ENCODE measurements at places on chromosomes 7 and 10.
A peak's percentile ranks its signal among the peaks of the same experiment; 100 is the strongest.

- no peak for DNase-seq
- no peak overlapping the region for H3K27ac ChIP-seq
- no peaks in the 10 kb centered on the region for H3K27me3 ChIP-seq
- H3K4me1 ChIP-seq = no peaks in the 10 kb centered on the region
Observed at GRCh38 chr7:102082693-102083368, 203.8 kb upstream of the SH2B2 start.

DNA sequence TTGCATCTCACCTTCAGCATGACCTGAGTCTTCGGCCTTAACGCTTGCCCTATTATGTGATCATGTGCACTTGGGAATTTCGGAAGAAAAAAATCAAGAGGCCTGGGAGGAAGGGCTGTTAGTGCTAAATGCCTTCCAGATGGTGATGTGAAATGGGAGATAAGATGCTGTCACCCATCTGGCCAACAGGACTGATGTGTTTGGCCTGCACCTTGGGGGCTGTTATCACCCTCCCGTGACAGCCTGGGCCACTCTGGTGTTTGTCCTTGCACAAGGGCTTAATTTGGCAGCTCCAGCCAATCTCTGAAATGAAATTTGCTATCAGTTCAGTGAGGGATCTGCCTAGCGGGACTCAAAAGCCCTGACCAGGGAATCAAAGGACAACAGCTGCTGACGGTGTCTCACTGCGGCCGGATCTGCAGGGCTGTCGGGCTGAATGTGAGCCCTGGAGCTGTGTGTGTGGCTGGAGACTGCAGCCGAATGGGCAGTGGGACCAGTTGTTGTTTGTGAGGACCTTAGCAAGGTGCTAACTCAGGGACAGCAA, 131.4 kb upstream of the BTBD16 start:
- no peak overlapping the region for H3K4me3 ChIP-seq
- no peaks in the 10 kb centered on the region for H3K27me3 ChIP-seq
- H3K4me1 ChIP-seq = peaks cover 23% of the 10 kb centered on the region
- H3K36me3 ChIP-seq = no peaks in the 10 kb centered on the region

GRCh38 chr7:88104732-88105131, 115.1 kb downstream of the SRI start:
- H3K27me3 ChIP-seq = no peaks in the 10 kb centered on the region
- H3K27ac ChIP-seq = no peak overlapping the region
- H3K4me3 ChIP-seq = no peak overlapping the region
- DNase-seq = no peak
- H3K4me1 ChIP-seq = no peaks in the 10 kb centered on the region

- H3K36me3 ChIP-seq = no peaks in the 10 kb centered on the region
- no peak for DNase-seq
- H3K4me3 ChIP-seq = no peak overlapping the region
- H3K27me3 ChIP-seq = no peaks in the 10 kb centered on the region
- H3K4me1 ChIP-seq = peaks cover 3% of the 10 kb centered on the region
Observed at GRCh38 chr10:61937631-61938351, 36.3 kb downstream of the ARID5B start.

- no peaks in the 10 kb centered on the region for H3K27me3 ChIP-seq
- H3K27ac ChIP-seq = no peak overlapping the region
- H3K4me3 ChIP-seq = no peak overlapping the region
- H3K4me1 ChIP-seq = no peaks in the 10 kb centered on the region
- no peak for DNase-seq
Observed at GRCh38 chr10:19451937-19452336, 364.3 kb upstream of the PLXDC2 start.

DNA sequence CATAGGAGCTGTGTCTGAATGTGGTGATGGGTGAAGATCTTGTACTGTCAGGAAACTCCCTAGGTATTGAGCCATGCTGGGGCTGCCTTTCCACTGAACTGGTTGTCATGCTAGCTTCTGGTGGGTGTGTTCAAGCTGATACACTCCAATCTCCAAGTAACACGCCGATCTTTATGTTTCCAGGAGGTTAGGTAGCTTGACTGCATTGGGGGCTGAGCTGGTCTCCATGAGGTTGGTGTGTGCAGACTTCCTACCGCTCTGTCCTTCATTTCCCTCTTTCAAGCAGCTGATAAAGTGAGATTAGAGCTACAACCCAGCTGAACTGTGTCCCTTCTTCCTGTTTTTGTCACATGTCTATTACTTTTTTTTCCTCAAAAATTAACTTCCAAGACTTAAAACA, 265.5 kb downstream of the ANKRD30A start:
- H3K36me3 ChIP-seq = no peaks in the 10 kb centered on the region
- no peaks in the 10 kb centered on the region for H3K4me1 ChIP-seq
- no peak for DNase-seq
- H3K27ac ChIP-seq = no peak overlapping the region
- H3K4me3 ChIP-seq = no peak overlapping the region
- H3K27me3 ChIP-seq = no peaks in the 10 kb centered on the region

DNA sequence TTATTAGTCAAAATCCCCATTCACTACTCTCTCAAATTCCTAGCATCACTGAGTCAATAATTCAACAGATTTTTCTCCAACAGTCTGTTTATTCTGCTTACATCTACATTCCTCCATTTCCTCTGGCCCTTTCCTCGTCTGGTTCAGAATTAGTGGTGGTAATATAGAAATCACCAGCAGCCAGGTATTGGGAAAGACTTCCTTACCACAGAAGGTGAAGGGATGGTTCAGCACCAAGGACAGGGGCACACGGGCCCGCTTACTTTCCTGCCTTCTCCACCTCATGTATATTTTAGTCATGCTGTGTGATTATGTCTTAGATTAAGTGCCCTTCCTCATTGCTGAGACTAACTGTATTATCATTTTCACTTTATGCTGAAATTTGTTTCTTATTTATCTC, 70.4 kb upstream of the APBB1IP start:
- no peak for DNase-seq
- no peak overlapping the region for H3K4me3 ChIP-seq
- H3K27me3 ChIP-seq = no peaks in the 10 kb centered on the region
- H3K4me1 ChIP-seq = no peaks in the 10 kb centered on the region

- no peaks in the 10 kb centered on the region for H3K27me3 ChIP-seq
- DNase-seq = no peak
- no peaks in the 10 kb centered on the region for H3K36me3 ChIP-seq
Observed at GRCh38 chr10:17265468-17265867, 37.4 kb downstream of the VIM start.

DNA sequence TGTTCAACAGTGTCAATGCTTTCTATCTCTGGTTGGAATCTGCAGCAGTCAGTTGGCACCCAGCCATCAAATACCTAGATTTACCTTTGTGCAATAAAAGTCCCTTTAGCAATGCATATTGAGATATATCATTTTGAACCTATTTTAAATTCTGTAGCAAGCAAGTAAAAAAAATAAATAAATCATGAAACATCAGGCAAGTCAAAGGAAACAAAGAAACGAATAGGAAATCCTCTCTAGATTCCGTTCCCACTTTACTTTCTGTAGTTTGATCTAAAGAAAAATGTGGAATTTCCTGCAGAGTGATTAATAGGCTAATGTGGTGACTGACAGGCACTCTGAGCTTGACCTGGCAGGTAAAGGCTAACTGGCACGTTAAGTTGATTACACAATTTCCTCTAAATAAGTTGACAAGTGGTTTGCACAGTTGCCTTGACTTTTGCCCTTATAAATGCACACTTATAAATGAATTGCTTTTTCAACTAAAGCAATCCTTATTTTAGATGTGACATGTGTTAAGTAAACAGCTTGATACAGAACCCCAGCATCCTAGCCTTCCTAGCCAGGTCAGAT, 208.1 kb upstream of the TCF7L2 start:
- no peaks in the 10 kb centered on the region for H3K27me3 ChIP-seq
- no peak overlapping the region for H3K27ac ChIP-seq
- H3K36me3 ChIP-seq = no peaks in the 10 kb centered on the region
- no peak overlapping the region for H3K4me3 ChIP-seq
- H3K4me1 ChIP-seq = peaks cover 10% of the 10 kb centered on the region
- no peak for DNase-seq

- no peaks in the 10 kb centered on the region for H3K4me1 ChIP-seq
- no peak overlapping the region for H3K27ac ChIP-seq
- H3K27me3 ChIP-seq = no peaks in the 10 kb centered on the region
Observed at GRCh38 chr10:120271696-120272095, 185.3 kb upstream of the PLPP4 start.

DNA sequence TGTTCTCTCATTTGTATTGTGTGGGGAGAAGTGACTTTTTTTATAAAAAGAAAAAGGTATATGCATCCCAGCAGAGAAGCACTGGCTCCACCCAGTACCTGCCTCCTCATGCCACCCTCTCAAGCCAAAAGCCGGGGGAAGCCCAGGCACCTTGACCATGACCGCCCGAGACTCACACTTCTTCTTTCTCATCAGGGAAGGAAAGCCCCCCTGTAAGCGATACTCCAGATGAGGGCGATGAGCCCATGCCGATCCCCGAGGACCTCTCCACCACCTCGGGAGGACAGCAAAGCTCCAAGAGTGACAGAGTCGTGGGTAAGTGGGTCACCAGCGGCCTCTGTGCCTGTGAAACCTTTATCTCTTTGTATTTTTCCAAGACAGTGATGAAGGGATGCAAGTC, 22.9 kb downstream of the IKZF1 start:
- no peaks in the 10 kb centered on the region for H3K27me3 ChIP-seq
- H3K27ac ChIP-seq = no peak overlapping the region
- no peaks in the 10 kb centered on the region for H3K4me1 ChIP-seq

DNA sequence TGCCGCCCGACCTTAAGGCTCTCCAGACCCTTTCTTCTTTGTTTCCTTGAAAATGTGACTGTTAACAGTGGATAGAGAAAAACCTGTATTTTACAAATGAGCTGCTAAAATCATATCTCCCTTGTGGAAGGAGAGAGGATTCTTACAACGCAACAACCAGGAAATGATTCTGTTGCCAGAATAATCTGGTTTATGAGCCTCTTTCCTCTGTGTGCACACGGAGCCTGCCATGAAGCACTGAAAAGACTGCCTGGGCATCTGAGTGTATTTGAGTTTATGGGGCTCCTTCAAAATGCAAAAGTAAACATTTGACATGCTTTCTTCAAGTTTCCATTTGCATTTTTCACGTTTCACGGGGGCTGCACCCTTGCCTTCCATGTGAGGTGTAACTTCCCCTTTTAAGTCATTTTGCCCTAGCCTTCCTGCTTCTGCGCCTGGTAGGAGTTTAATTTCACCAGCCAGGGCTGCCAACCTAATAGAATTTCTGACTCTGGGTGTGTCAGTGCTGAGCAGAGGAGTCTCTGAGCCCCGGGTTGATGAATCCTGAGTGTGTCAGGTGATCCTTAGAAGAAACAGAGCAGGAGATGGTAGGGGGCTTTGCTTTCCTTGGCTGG, 101.2 kb downstream of the GRB10 start:
- no peak overlapping the region for H3K4me3 ChIP-seq
- peaks cover 3% of the 10 kb centered on the region for H3K4me1 ChIP-seq
- no peaks in the 10 kb centered on the region for H3K36me3 ChIP-seq
- H3K27me3 ChIP-seq = no peaks in the 10 kb centered on the region

- no peaks in the 10 kb centered on the region for H3K27me3 ChIP-seq
- DNase-seq = no peak
- no peak overlapping the region for H3K27ac ChIP-seq
- H3K4me3 ChIP-seq = no peak overlapping the region
- H3K4me1 ChIP-seq = no peaks in the 10 kb centered on the region
Observed at GRCh38 chr10:36423821-36424248, 701.6 kb upstream of the ANKRD30A start.

- no peak overlapping the region for H3K27ac ChIP-seq
- no peak overlapping the region for H3K4me3 ChIP-seq
- no peaks in the 10 kb centered on the region for H3K27me3 ChIP-seq
- H3K4me1 ChIP-seq = no peaks in the 10 kb centered on the region
- H3K36me3 ChIP-seq = no peaks in the 10 kb centered on the region
- no peak for DNase-seq
Observed at GRCh38 chr7:105512415-105512814, 9.7 kb downstream of the PUS7 start.

DNA sequence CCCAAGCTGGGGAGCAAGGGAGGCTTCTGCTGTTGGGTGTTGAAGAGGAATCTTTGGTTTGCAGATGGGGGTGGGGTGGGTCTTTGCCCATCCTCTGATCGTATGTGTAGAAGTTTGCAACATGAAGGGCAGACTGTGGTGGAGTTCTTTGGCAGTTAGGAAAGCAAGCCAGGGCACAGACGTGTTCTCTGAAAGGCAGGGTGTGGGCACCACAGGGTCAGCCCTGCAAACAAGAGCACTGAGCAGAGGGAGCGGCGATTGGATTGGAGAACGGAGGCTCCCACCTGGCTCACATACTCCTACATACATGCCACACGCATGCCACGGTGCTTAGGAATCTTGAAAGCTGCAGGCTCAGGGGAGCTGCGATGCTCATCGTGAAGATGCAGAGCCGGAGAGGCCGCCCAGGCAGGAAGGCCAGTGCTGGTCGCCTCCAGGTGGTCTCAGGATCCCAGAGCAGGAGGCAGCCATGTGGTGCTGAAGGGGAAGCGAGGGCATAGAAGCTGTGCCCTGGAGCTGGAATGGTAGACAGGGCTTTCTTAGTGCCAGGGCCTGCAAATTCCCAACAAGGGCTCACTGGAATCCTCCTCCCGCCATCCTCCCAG, 149.0 kb downstream of the MGMT start:
- peaks cover 9% of the 10 kb centered on the region for H3K4me1 ChIP-seq
- H3K27ac ChIP-seq = no peak overlapping the region
- no peak for DNase-seq
- no peak overlapping the region for H3K4me3 ChIP-seq

- no peak for DNase-seq
- no peak overlapping the region for H3K4me3 ChIP-seq
- no peaks in the 10 kb centered on the region for H3K36me3 ChIP-seq
- no peak overlapping the region for H3K27ac ChIP-seq
- peaks cover 4% of the 10 kb centered on the region for H3K4me1 ChIP-seq
Observed at GRCh38 chr7:111527545-111527944, 34.7 kb downstream of the IMMP2L start.

- H3K4me1 ChIP-seq = peaks cover 3% of the 10 kb centered on the region
- H3K27ac ChIP-seq = peak overlapping the region; percentile 13
- no peaks in the 10 kb centered on the region for H3K27me3 ChIP-seq
- H3K4me3 ChIP-seq = peak overlapping the region; percentile 80
Observed at GRCh38 chr7:93923296-93923695, 1.8 kb downstream of the GNG11 start.

DNA sequence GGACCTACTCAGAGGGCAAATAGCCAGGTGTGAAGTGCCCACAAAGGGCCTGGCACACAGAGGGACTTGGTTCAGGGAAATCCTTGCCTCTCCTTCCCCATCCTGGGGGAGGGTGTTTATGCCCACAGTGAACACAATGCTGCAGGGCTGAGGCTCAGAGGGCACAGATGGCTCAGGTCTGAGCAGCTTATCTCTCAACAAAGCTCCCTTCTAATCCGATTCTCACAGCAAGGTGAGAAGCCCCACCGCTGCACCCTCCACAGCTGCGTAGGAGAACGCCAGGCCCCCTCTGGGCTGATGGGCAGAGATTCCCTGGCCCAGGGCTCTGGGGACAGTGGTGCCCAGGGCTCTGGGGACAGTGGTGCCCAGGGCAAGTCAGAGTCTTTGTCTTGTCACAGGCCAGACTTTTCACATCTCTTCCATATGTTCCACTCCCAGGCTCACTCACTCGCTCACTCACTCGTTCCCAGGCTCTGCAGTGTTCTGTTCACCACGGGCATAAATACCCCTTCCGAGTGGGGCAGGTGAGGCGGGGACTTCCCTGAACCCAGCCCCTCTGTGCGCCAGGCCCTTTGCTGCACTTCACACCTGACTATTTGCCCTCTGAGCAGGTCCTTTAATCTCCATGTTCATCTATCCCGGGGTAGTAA, 8.7 kb upstream of the CDHR1 start:
- no peak overlapping the region for H3K4me3 ChIP-seq
- no peak for DNase-seq
- no peaks in the 10 kb centered on the region for H3K36me3 ChIP-seq
- H3K27me3 ChIP-seq = no peaks in the 10 kb centered on the region
- H3K4me1 ChIP-seq = no peaks in the 10 kb centered on the region
